Fibroblast of lung (primary cell): ENCODE measurements at places on chromosomes 4 and X. TPM values are rescaled to one million over a fixed set of nuclear protein-coding genes. Genes with fewer than 3 reads are reported as not detected.

GRSF1 gene
- 62.4 and 73.3 TPM in 2 replicates for total RNA-seq

RHOXF2B gene
- not detected in 2 replicates for total RNA-seq

HSPA4L gene
- total RNA-seq, result 8.5 and 10.1 TPM in 2 replicates

TEC gene
- 1.5 and 5.3 TPM in 2 replicates for total RNA-seq

CD38 gene
- under 0.01 TPM in 1 of 2 replicates, not detected in the other for total RNA-seq

UCP1 gene
- not detected in 2 replicates for total RNA-seq

SPANXC gene
- not detected in 2 replicates for total RNA-seq

MAGEA8 gene
- total RNA-seq, result not detected in 2 replicates

SRPX gene
- total RNA-seq, result 84.9 and 91.2 TPM in 2 replicates

PGRMC2 gene
- 22.1 and 30.4 TPM in 2 replicates for total RNA-seq

ASMT gene
- total RNA-seq, result not detected in 2 replicates

KIF4A gene
- total RNA-seq, result 1.8 and 5.6 TPM in 2 replicates

HELT gene
- not detected in 2 replicates for total RNA-seq

SLC9A6 gene
- total RNA-seq, result 18.2 and 30.4 TPM in 2 replicates

PCDH7 gene
- total RNA-seq, result 2.3 and 9.0 TPM in 2 replicates

UVSSA gene
- total RNA-seq, result 4.6 and 7.6 TPM in 2 replicates

TKTL2 gene
- not detected in 2 replicates for total RNA-seq

PLS3 gene
- total RNA-seq, result 223 and 277 TPM in 2 replicates

ZNF732 gene
- total RNA-seq, result 0.26 and 0.33 TPM in 2 replicates

IL13RA2 gene
- total RNA-seq, result 42.1 and 67.5 TPM in 2 replicates

SLC38A5 gene
- 21.5 and 21.8 TPM in 2 replicates for total RNA-seq

NLGN4X gene
- under 0.01 TPM in 1 of 2 replicates, not detected in the other for total RNA-seq

CPLX1 gene
- 0.66 TPM in 1 of 2 replicates, not detected in the other for total RNA-seq

ATP8A1 gene
- total RNA-seq, result 1.5 and 4.8 TPM in 2 replicates

DMP1 gene
- not detected in 2 replicates for total RNA-seq

GPR34 gene
- not detected in 2 replicates for total RNA-seq

CPE gene
- 51.7 and 63.2 TPM in 2 replicates for total RNA-seq

SLC4A4 gene
- 9.8 and 12.2 TPM in 2 replicates for total RNA-seq

CXorf65 gene
- total RNA-seq, result not detected in 2 replicates

ZNF630 gene
- 2.1 and 4.3 TPM in 2 replicates for total RNA-seq

RPS6KA6 gene
- 3.3 and 4.5 TPM in 2 replicates for total RNA-seq

PNCK gene
- 0.26 and 0.33 TPM in 2 replicates for total RNA-seq

ESX1 gene
- total RNA-seq, result not detected in 2 replicates
